ENCODE measurements at places on chromosomes 1 and 21.

GRCh38 chr1:64516301-64516700, 46.4 kb downstream of the CACHD1 start:
- DNase-seq: no peak

DNA sequence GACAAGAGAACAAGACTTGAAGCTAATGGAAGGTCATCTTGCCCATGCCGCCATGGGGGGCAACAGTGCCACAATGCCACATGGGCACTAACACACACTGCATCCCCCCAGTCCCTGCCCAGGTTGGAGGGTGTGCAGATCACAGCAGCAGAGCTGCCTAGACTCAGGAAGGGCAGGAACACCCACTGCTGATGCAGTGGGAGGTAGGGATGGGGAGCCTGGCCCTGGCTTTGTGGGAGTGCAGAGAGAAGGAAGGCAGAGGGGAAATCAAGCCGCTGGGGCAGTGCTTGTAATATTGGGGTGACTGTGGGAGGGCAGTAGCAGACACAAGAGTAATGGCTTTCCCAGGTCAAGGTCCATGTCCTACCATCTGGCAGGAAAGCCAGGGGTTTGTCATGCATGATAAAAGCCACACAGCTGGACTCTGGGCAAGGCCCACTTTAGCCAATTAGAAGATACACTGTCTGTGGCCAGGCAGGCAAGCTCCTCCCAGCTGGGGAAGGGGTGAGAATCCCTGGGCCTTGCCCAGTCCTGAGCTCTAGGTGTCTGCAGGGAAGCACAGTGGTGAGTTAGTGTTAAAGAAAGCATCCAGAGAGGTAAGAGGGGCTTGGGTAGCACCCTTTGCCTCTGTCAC, 25.4 kb upstream of the MEF2D start:
- no peak for DNase-seq

DNA sequence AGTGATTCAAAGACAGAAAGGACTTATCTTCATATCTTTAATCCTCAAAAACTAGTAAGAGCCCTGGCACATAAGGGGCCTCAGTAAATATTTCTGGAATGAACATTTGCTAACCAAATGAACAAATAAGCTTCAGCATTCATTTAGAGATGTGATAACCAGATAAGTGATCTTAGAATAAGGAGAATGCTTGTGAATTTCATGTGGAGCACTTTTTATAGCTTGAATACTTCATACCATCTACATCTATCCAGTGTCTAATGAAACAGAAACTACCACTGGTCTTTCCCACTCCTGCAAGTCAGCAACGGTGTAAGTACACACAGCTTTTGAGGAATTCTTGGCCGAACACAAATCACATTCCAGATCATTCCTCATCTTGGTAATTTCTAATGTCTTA, 38.5 kb downstream of the EDEM3 start:
- DNase-seq: no peak

DNA sequence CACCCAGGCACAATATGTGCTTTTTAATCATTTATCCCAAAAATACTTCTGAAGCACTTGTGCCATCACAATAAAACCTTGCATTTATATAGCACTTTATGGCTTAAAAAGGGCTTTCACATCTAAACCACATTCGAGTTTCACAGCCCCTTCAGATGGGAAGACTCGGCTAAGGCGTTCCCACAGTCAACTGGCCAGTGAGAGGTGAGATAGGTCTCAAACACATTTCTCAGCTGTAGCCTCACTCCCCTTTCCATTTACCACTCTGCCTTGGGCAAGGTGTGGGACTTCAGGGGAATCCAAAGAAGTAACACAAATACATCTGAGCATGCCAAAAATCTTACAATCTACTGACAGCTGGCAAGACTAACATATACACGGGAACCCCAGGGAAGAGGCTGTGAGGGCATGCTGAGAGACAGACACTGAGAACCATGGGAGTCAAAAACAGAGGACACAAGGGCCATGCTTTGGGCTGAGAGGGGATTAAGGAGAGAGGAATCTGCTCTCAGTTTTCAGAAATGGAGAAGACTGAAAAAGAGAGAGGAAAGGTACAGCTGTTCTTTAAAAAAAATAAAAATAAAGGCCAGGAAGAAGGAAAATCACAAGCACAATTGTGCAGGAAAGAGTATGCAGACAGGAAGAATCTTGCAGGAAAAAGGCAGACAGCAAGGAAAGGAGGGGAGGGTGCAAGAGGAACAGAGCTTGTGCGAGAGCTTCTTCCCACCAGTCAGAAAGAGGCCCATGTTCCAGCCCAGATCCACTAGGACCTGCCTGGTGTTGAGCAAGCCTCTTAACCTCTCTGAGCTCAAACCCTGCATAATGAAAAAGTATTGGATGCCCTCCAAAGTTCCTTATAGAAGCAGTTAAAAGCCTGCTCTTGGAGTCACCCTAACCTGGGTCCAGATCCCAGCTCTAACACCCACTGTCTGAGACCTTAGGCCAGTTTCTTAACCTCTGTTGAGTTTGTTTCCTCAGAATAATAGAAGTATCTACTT, 73.5 kb downstream of the JAK1 start:
- no peak for DNase-seq
